ENCODE measurements at places on chromosomes 11 and 22. TPM values are rescaled to one million over a fixed set of nuclear protein-coding genes. Genes with fewer than 3 reads are reported as not detected.

DNA sequence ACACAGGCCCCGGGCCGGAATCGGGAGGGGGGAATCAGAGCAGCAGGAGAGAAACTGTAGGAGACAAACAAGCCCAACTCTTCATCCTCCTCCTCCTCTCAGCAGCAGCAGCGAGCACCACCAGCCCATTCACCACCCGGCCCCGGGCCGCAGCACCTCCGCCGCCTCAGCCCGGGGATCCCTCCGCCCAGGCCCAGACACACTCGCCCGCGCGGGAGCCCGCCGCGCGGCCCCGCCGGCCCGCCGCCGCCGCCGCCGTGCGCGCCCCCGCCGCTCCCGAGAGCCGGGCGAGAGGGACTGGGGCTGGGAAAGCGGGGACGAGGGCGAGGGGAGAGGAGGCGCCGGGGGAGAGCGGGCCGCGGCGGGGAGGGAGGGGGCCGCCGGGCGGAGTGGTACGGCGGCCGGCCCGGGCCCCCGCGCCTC is at the start of gene PHF21A:
Gene PHF21A, minus strand, starts transcription at position 154 of the 423 bp plus-strand sequence. CDS start 37,235 bp downstream, outside the sequence.
- DNase-seq: peak; percentile 89

DNA sequence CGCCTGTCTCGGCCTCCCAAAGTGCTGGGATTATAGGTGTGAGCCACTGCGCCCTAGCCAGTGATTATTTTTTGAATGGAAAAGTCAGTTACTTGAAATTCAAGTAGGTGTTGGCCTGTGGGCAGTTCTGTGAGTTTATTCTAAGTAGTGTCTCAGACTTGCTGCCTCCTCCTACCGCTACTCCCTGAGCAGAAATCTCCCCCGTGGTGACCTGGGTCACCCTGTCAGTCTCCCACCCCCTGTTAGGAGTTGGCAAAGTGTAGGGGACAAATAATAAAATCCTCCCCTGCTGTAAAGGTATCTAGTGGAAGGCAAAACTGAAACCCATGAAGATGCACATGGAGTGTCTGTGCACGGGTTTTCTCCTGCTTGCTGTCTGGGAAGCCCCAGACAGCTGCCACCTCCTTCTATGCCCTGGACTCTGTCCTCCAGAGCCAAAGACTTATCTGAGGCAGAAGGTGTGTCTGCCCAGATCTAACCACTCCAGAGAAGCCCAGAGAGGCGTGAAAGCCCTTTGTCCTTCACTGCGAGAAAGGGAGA is 26.3 kb downstream of the SNAP29 start:
- no peak for DNase-seq

- peak; percentile 67 for DNase-seq
Measured at GRCh38 chr11:575313-575995, 816 bp upstream of the PHRF1 start.

The KLHL22 gene
- total RNA-seq: 14.7 TPM

- DNase-seq: no peak
Measured at GRCh38 chr11:134705858-134706257, 293.8 kb upstream of the B3GAT1 start.

The ENTHD1 gene
- total RNA-seq: not detected

The SEZ6L gene
- not detected for total RNA-seq

DNA sequence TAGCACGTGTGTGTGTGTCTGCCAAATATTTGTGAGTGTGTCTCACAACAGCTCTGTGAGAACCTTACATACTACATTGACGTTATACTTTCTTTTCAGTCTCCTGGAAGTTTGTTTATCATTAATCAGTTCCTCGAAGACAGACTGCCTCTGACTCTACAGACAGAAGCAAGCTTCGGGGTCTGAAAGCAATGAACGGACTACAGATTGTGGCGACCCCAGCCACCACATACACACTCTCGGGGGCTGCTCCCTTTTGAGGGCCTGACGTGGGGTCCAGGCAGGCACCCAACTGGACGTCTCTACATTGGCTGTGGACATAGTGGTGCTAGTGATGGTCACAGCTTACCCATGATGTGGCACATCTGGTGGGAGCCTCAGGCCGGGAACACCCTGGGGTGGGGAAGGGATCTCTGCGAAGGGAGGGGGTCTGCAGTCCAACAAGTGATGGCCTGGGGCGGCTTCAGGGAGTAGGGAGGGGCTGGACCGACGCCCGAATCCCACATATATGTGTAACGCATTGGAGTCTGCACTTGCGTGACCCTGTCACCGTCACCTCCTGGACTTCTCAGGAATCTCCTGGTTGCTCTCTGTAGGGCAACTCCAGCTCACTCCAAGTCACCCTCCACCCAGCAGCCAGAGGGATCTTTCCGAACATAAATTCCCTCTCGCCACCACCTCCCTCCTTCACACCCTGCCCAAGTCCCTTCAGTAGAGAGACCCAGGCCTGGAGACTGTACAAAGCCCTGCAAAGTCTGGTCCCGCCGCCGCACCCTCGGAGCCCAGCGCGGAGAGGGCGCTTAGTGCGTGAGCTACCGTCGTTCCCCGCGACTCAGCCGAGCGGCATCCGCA is 30.4 kb upstream of the TRIM29 start:
- no peak for DNase-seq

GRCh38 chr11:122068837-122069236 is 47.2 kb downstream of the BLID start:
- DNase-seq: no peak

The LSP1 gene
- not detected for total RNA-seq

DNA sequence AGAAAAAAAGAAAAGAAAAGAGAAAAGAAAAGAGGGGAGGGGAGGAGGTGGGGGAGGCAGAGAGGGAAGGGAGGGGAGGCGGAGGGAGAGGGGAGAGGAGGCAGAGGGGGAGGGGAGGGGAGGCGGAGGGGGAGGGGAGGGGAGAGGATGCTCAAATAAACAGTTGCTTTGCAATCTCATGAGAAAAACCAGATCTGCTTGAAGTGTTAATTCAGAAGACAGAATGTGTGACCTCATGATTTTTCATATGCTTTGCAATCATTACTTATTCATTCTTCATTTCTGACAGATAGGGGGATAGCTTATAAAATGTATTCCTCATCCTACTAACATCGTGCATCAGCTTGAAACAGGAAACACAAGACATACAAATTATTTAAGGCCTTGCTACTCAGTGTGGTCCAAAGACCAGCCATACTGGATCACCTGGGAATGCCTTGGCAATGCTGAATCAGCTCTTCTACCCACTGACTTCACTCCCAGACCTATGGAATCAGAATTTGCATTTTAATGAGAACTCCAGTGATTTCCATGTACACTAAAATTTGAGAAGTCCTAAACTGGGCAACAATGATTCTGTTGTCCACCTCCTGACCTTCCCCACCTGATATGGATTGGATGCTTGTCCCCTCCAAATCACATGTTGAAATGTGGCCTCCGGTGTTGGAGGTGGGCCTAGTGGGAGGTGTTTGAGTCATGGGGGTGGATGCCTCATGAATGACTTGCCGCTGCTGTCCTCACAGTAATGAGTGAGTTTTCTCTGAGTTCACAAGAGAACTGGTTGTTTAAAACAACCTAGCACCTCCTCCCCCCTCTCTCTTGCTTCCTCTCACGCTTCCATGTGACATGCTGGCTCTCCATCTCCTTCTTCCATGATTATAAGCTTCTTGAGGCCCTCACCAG is 69.2 kb downstream of the CCDC34 start:
- peak; percentile 29 for DNase-seq

The FJX1 gene
- total RNA-seq: 51.9 TPM

- no peak for DNase-seq
Measured at GRCh38 chr11:81647374-81647773, 1086.3 kb downstream of the FAM181B start.

The DKK3 gene
- 771 TPM for total RNA-seq

- no peak for DNase-seq
Measured at GRCh38 chr11:24198481-24198880, 298.4 kb upstream of the LUZP2 start.

GRCh38 chr11:114610984-114611944 is 15.7 kb upstream of the NXPE4 start:
- no peak for DNase-seq

- no peak for DNase-seq
Measured at GRCh38 chr11:17408641-17409040, 20.2 kb upstream of the KCNJ11 start.

The ALDH3B2 gene
- 0.17 TPM for total RNA-seq

GRCh38 chr11:74288911-74289310 is 22.5 kb downstream of the P4HA3 start:
- DNase-seq: no peak

The GPHA2 gene
- total RNA-seq: not detected

DNA sequence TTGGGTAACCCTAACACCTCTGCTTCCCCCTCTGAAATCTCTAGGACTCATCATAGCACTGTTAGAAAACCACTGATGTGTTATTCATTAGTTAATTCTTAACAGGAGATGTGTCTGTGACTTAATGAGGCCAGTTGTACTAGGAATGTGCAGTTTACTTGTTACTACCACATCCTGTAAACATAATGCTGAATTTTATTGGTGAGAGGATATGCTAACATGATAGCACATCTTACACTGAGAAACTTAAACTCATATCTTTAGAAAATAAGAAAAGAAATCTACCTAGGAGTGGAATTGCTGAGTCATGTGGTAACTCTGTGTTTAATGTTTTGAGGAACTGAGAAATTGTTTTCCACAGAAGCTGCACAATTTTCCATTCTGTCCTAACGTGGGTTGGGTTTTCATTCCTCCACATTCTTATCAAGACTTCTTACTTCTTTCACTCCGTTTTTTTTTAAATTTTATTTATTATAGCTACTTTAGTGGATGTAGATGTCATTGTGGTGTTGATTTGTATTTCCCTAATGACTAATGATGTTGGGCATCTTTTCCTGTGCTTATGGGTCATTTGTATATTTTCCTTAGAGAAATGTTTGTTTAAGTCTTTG is 33.7 kb downstream of the RNF121 start:
- DNase-seq: no peak

DNA sequence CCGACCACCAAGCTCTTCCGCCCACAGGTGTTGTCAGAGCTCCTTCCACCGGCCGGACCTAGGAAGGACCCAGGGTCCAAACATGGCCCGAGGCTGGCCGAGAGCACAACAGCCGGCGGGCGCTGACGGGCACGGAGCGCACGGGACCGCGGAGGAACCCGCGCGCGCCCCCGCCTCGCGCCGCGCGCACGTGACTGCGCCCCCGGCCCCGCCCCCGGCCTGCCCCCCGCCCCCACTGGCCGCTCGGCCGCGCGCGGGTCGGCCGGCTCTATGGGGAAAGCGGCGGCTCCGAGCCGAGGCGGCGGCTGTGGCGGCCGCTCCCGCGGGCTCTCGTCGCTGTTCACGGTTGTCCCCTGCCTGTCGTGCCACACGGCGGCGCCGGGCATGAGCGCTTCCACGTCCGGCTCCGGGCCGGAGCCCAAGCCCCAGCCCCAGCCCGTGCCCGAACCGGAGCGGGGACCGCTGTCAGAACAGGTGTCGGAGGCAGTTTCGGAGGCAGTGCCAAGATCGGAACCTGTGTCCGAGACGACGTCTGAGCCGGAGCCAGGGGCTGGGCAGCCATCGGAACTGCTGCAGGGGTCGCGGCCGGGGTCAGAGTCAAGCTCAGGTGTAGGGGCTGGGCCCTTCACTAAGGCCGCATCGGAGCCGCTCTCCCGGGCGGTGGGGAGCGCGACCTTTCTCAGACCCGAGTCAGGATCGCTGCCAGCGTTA is at the start of gene OSBP2:
Gene OSBP2, plus strand, starts transcription at position 235 of the 711 bp plus-strand sequence. Its CDS starts 36 bp downstream, at position 271.
- no peak for DNase-seq

The MAPK11 gene
- 10.0 TPM for total RNA-seq

The MRGPRX3 gene
- total RNA-seq: 5.8 TPM

DNA sequence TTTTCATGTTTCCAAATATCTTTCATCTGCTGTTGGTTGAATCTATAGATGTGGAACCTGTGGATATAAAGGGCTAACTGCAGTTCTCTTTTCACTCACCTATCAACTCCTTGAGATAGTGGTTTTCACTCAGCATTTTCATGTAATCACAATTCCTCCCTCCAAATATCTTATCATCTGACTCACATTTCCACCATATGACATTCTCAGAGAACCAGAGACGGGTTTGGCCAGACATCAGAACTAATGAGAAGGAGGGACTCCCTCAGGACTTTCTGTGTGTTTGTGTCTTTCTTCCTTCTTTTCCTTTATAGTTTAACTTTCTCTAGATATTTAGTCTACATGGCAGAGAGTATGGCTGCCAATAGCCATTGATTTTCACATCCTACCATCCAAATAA is 134.8 kb upstream of the DDI1 start:
- no peak for DNase-seq

The ADORA2A gene
- total RNA-seq: 1.7 TPM

DNA sequence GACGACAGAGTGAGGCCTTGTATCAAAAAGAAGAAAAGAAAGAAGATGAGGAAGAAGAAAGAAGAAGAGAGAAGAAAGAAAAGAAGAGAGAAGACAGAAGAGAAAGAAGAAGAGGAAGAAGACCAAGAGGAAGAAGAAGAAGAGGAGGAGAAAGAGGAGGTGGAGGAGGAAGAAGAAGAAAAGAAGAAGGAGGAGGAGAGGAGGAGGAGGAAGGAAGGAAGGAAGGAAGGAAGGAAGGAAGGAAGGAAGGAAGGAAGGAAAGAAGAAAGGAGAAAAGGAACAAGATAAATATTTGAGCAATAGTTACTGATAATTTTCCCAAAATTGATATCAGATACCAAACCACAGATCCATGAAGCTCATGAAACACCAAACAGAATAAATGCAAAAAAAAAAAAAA is 169.7 kb upstream of the TMEM45B start:
- no peak for DNase-seq

The FGF19 gene
- total RNA-seq: not detected

DNA sequence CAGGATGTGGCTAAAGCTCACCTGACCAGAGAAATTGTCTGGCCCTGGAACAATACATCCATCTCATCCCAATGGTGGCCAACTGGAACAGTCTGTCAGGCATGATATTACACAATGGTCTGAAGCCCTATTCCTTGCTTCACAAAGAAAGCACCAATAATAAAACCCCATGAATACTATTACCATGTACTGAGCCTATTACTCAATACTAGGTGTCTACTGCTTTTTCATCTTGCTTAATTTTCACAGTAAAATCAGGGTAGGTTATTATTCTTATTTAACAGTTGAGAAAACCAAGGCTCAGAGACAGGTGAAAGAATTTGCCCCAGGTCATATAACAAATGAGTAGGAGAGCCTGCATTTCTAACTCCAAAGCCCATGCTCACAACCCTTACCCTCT is 68.9 kb upstream of the CAPRIN1 start:
- DNase-seq: no peak

Measured in mammary epithelial cell (primary cell).